H7 (cell line): ENCODE measurements at places on chromosomes 5 and 9. TPM values are rescaled to one million over a fixed set of nuclear protein-coding genes. Genes with fewer than 3 reads are reported as not detected.

Gene DPP7
- 15.8 and 18.2 TPM in 2 replicates for total RNA-seq

Gene TRIM36
- 10.5 and 11.7 TPM in 2 replicates for total RNA-seq

Gene SPACA9
- 0.67 and 0.80 TPM in 2 replicates for total RNA-seq

Gene FCHSD1
- 17.3 and 22.3 TPM in 2 replicates for total RNA-seq

Gene PURA
- total RNA-seq = 5.9 and 7.2 TPM in 2 replicates

Gene SREK1
- 21.8 and 41.9 TPM in 2 replicates for total RNA-seq

Gene IFNA13
- not detected in 2 replicates for total RNA-seq

Gene TAF11L13
- not detected in 2 replicates for total RNA-seq

Gene NFIL3
- total RNA-seq = 5.0 and 7.9 TPM in 2 replicates

Gene RUSC2
- total RNA-seq = 12.3 and 13.7 TPM in 2 replicates

Gene ZDHHC11B
- total RNA-seq = 0.07 and 0.33 TPM in 2 replicates

Gene PCDHB11
- 0.03 and 0.18 TPM in 2 replicates for total RNA-seq

Gene MARCHF3
- total RNA-seq = 15.9 and 19.0 TPM in 2 replicates

Gene KCNV2
- 0.11 and 1.4 TPM in 2 replicates for total RNA-seq
